ENCODE measurements at places on chromosomes 5 and 9.

DNA sequence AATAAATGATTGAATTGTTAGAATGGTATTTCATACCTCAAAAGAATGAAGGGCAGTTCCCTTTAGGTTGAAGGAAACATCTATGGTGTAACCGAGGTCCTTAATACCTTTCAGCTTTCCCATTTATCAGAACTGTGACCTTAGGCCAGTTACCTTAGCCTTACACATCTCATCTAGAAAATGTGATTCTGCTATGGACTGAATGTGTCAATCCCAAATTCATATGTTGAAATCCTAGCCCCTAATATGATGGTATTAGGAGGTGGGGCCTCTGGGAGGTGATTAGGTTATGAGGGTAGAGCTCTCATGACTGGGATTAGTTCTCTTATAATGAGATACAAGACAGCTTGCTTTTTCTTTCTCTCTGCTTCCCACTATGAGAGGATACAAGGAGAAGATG lies 441.9 kb downstream of the PLK2 start:
- no peak for DNase-seq

DNA sequence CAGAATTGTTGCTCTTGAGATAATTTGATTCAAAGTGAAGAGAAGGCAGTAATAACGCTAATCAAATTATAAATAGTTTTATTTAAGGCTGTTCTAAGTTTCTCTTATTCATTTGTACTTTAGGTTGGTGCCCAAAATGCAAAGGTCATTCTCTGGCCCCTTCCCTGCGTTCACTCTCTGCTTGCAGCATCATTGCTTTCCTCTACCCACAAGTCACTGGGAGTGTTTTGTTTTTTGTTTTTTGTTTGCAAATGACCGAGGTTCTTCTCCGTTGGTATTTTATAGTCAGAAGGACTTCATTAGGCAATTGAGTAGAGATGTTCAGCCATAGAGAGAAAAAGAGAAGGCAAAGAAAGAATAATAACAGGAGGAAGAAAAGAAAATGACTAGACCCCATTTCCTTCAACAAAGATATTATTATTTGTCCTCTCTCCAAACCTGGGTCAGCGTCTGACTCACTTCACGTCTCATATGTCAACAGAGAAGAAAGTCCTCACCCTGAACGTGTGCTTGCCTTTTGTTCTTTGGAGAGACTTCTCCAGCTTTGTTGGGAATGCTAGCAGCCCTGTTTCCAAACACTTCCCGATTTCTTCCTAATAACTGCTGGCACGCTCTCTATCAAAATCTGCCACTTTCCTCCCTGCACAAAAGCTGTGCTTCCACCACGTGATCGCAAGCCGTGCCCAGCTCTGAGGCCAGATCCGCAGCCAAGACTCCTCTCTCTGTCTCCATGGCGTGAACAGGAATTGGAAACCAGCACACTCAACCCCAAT lies 119.8 kb downstream of the EBF1 start:
- no peak for DNase-seq

DNA sequence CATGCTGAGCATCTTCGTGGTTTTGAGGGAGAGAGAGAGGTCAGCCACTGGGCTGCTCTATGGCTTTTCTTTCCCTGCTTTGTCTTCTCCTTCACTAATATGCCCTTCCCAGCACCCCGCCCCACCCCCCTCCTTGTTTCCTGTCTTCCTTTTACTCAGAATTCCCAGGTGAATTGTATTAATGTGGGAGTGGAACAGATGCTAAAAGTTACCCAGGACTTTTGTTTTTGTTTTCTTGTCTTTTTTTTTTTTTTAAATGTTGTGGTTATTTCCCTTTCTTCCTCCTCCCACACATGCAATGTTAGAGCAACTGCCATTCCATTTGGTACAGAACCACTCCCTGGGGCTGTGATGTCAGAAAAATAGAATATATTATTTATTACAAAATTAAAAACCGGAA lies 442.7 kb upstream of the CD180 start:
- no peak for DNase-seq

DNA sequence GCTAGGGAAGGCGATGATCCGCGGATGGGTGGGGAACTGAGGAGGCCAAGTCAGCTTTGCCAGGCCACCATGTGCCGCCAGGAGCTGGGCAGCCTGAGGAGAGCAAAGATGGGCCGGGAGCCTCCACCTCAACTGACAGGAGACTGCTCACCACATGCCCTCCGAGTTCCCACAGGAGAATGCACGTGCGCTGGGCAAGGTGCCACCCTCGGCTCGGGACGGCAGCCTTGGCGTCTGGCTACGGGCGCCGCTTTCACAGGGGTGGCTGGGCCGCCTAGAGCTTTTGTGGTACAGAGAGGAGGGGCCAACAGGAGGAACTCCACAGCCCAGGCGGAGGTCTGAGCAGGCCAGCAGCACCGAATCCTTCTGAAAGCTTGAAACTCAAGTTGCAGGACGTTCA lies 5.3 kb upstream of the TBC1D9B start:
- no peak for DNase-seq

DNA sequence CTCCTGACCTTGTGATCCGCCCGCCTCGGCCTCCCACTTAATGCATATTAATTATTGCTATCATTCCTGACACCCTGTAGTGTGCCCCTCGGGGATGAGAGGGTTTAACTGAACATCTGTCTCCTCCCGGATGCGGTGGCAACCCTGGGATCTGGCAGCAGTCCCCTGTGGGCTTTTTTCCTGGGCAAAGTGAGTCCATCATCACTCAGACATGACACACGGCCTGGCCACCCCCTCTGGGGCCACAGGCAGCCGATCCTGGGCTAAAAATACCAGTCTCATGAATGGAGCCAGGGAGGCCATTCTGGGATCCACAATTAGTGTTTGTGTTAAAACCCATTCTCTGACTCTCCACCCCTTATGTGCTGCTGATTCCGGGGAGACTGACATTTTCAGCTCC lies 161.2 kb downstream of the RGS3 start:
- DNase-seq, result no peak

DNA sequence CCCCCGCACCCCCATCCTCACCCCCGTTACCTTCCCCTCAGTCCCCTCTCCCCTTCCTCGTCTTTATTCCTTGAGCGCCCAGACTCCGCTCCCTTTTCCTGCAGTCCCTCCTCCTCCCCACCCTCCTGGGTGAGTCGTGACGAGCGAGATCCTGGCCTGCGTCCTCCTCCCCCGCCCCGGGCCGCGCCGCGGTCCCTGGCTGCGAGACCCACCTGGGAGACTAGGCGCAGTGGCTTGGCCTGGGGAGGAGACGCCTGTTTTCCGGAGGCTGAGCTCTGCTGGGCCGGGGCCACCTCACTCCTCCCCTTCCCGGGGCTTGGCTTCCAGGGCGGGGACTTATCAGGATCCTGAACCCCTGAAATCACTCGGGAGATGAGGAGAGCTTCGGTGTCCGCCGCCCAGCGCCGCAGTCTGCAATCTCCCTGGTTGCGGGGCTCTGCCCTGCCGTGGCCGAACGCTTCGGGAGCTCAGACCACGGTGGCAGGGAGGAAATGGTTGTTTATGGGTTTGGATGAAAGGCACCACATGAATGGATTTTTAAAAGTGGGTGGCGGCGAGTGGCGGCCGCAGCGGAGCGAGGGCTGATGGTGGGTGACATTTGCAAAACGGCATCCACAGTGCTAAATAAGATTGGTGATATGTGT lies 984 bp downstream of the STXBP1 start:
- DNase-seq, result no peak

DNA sequence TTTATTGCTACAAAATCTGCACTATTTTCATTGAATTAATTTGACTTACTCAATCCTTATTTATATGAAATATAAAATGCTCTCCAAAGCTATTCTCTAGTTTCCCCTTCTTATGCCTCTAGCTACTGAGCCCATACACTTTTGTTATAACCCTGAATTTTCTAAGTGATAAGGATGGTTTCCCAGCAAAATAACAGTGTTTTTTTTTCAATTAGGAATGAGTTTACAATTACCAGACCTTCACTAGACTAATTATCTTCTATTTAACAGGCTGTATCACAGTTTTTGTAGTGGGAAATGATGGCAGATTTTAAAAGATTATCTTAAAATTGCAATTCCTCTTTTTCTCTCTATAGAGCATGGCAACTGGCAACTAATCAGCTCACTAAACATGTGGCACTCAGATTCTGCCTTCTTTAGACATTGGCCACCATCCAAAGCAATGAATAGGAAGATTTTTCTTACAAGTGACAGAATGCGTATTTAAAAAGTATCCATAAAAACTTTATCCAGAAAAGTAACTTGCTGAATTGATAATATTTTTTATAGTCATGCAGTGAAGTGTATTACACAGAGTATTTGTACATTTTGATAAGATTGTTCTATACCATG lies 585.7 kb upstream of the ZNF608 start:
- DNase-seq, result no peak

DNA sequence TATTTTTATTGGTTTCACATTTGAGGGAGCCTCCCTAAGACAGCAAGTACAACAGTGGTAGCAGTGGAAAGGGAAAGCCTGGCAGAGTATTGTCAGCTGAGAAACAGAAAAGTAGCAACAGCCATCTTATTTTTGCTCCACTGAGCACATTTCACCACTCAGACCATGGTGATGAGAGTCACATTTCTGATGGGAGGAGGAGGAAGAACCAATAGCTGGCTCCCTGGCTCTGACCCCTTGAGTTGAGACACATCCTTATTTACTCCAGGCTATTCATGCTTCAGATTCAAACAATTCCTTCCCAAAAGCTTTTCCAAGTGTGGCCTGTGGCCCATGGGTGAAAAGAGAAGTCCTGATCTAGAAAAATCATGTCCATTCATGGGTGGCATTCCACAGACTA lies 236.3 kb downstream of the ARHGAP26 start:
- DNase-seq, result no peak

GRCh38 chr9:4986783-4987182 lies 1.7 kb downstream of the JAK2 start:
- DNase-seq, result no peak

DNA sequence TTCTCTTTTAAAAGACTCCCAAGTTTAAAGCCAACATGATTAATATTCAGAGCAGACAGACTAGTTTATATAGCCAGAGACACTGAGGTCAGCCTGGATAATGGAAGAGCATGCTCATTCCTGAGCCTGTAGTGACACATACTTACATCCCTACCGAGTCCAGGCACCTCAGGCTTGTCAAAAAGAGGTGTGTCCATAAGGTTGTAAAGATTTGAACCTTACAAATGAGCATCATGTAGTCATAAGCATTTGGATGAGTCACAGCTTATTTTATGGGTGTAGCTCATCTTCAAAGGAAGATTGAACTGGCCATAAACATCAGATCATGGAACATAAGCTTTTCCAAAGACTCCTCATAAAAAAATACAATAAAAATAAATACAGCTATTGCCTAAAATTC lies 333.5 kb downstream of the EFNA5 start:
- peak; percentile 10 for DNase-seq

DNA sequence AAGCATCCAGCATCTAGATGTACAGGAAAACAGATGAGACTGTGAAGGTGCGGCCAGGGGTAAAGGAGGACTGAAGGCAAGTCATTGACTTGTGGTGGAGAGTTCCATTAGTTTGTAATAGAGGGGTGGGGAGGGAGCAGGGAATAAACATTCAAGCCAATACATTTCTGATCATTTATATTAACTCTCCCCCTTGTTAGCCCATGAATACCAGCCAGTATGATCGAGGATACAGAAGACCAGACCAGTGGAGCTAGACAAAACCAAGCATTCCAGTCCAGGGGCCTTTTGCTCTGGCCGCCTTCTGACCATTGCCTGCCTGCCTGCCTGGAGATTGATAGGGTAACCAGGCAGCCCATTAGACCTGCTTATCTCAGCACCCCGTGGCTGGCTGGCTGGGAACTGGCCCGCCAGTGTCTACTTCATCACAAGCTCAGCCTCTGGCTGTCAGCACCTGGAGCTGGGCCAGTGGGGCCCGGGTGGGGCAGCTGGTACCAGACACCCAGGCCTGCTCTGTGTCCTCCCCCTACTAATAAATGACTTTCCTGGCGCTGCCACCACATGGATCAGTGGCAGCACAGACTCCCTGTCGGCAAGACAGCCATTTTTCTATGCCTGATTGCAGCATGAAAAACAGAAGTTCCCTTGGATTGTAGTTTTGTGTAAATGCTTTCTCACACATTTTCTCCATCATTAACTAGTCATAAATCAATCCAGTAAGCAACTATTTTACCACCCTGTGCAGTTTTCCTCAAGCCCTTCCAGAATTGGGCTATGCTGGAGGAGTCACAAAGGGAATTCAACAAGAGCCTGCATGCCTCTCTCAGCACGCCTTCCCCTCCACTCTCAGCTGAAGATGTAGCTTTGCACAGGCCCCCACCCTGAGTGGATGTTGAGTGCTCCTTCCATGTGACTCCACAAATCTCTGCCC lies 181.3 kb downstream of the SNCAIP start:
- no peak for DNase-seq

DNA sequence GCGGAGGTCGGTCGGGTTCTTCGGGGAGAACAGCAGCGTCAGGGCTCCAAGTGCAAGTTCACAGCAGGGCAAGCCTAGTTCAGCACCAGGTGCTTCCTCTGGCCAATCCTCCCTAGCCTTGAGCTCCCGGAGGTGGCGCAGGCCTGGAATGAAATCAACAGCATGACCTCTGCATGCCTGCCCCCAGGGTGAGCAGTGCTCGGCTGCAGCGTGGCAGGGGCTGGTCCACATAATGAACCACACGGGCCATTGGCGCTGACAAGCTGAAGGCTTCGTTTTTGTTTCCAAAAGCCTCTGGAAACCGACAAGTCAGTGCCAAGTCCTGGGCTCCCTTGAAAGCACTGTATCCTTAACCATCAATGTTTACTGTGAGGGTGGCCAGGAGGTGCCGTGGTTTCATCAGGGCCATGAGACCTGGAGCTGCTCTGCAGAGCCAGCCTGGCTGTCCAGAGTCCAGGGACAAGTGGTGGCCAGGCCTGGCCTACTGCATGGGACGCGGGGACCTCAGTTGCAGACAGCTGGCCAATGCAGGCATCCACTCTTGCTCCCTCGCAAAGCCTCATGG lies 2.1 kb upstream of the INPP5E start:
- no peak for DNase-seq

- DNase-seq, result no peak
Observed at GRCh38 chr9:83457005-83457404, 81.2 kb downstream of the FRMD3 start.

DNA sequence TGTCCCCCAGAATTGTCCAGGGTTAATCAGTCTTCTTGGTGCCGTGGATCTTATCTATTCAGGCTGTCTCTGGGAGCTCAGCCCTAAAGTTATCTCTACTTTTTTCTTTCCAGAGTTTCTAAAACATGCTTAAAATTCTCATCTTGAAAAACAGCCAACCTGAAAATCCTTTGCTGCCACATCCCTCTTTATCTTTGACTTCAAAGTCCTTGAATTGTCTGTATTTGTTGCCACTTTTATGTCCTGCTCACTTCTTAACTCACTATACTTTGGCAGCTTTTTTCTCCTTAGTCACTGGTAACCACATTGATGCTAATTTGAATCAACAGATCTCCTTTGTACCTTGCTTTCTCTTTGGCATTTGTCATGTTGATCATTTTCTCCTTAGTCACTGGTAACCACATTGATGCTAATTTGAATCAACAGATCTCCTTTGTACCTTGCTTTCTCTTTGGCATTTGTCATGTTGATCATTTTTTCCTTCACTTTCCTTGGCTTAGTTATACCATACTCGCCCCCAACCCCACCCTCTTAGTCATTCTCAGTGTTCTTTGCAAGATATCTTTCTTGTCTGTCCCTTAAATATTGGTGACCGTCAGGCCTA lies 8.5 kb downstream of the DMXL1 start:
- no peak for DNase-seq
